ENCODE measurements at places on chromosomes 2 and 18.

- peak; percentile 59 for DNase-seq
Measured at GRCh38 chr2:224838335-224838734, 122.2 kb upstream of the CCDC195 start.

- peak; percentile 81 for DNase-seq
Measured at GRCh38 chr2:169001116-169001815, 29.9 kb downstream of the ABCB11 start.

DNA sequence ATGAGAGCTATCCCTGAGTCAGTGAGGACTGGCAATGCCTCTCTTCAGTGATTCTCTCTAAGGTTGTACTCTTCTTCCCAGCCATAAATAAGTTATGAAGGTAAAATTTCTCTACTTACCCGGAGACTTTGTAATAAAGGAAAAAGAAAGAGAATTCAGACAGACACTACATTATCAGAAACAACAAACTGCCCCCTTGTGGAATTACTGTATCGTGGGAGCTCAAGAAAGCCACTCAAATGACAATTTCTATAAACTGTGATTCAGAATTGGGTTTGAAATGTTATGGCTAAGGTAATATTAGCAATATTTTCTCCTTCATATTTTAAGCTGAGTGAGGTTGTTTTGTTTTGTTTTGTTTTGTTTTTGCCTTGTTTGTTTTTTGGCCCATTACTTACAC lies 155.8 kb upstream of the TANK start:
- peak; percentile 34 for DNase-seq

GRCh38 chr2:159003555-159003954 lies 35.1 kb downstream of the TANC1 start:
- no peak for DNase-seq

- DNase-seq, result no peak
Measured at GRCh38 chr2:75494137-75494769, 66.5 kb downstream of the EVA1A start.

DNA sequence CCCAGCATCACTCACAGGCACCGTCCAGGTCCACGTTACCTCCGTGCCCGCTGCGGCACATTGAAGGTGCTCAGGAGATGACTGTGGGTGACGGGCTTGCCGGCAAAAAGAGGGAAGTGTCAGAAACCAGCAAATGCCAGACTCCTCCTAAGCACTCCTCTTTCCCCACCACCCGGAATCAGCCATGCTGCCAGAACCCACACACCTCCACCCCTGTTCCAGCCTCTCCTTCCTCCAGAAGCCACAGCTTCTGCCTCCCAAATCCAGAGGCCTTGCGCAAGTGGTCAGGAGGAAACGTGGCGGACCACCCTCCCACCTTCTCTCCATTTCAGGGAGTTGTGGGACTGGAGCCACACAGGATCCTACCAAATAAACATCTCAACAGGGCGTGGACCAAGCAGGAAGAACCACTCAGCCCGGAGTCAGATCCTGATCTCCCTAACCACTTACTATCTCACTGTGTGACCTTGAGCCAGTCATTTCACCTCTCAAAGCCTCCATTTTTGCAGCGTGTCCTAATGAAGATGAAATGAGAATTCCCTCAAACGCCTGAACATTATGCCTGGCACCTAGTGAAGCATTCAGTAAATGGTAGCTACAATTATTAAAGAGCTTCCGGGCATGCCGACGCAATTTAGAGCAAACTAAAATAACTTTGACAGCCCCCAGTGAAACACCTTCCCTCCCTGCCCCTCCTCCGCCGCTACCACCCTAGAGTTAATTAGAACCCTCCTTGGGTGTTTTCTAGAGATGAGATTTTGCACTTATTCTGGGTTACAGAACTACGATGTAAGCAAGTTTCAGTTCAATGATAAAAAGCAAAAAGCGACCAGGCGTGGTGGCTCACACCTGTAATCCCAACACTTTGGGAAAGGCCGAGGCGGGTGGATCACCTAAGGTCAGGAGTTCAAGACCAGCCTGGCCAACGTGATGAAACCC lies 32.9 kb downstream of the SMAD7 start:
- DNase-seq, result no peak

- DNase-seq, result no peak
Measured at GRCh38 chr2:168256448-168256847, 9.1 kb upstream of the STK39 start.

DNA sequence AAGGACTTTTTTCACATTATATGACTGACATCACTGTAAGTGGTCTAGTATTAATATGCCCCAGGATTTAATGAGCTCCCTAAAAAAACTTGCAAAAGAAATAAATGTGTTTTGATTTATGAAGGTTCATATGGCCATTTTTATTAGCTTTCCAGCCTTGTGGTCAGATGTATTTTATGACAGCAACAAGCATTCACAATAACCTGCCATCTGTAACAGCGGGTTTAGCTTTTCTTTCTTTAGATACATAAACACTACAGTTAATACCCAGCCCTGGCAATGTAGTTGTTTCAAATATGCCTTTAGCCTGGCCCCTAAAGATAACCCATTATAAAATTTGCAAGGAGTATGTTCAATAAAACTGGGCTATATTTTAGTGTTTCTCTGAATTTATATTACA lies 1063.8 kb downstream of the SOCS6 start:
- no peak for DNase-seq

Data from iris pigment epithelial cell (primary cell).